ENCODE measurements at places on chromosomes 4 and X. TPM values are rescaled to one million over a fixed set of nuclear protein-coding genes. Genes with fewer than 3 reads are reported as not detected.

Gene ADH1C
- total RNA-seq, result not detected

Gene TMEM31
- total RNA-seq, result not detected

Gene SYNPO2
- 1.2 TPM for total RNA-seq

Gene TRPC5OS
- total RNA-seq, result not detected
